ENCODE measurements at places on chromosomes 5 and 9.

GRCh38 chr9:82363198-82363597 lies 374.6 kb downstream of the SPATA31D1 start:
- no peak for DNase-seq

DNA sequence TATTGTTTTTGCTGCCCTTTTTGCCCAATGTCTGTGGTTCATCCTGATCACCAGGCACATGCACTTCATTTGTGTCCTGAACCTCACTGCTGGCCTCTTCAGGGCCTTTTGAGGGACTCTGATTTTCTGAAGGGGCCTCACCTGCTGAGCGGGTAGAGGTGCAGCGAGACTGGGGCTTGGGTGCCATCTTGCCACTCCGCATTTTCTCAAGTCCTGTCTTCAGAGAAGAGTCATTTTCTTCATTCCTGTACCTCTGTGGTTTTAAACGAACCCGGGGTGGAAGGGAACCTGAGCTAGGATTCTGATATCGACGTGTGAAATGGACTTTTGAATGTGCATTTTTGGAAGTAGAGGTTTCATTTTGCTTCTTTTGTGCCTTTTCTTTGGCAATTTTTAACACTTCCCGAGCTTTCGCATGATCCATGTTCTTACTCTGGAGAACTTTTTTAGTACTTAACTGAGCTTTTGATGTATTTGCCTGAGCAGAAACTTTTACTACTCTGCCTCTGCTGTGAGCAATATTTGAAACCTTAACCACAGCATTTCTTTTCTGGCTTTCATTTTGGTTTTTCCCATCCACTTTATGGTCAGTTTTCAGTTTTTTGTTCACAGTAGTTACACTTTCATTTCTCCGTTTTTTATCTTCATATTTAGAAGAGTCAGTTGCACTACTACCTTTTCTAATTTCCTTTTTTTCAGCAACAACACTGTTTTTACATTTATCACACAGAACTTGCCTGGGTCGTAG lies 26.1 kb downstream of the PWWP2A start:
- no peak for DNase-seq

DNA sequence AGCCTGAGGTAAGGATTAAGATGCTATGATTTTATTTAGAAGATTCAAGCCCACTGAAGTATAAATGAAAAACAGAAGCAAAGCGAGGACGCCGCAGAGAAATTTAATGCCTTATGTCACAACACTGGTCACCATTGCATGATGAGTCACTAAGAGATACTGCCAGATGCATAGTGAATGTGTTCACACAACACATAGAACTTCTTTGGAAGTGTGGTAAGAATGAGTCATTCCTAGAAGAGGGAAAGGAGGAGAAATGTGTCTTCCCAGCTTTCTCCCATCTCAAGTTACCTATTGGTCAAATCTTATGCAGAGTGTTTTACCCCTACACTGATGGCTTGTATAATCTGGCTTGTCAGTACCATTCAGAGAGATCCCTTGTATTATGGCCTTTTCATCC lies 465.3 kb upstream of the ARRDC3 start:
- DNase-seq = peak; percentile 93

GRCh38 chr9:122392714-122393113 lies 21.9 kb downstream of the PTGS1 start:
- DNase-seq = no peak

- DNase-seq = no peak
Observed at GRCh38 chr5:75156585-75156984, 80.1 kb downstream of the ANKRD31 start.

DNA sequence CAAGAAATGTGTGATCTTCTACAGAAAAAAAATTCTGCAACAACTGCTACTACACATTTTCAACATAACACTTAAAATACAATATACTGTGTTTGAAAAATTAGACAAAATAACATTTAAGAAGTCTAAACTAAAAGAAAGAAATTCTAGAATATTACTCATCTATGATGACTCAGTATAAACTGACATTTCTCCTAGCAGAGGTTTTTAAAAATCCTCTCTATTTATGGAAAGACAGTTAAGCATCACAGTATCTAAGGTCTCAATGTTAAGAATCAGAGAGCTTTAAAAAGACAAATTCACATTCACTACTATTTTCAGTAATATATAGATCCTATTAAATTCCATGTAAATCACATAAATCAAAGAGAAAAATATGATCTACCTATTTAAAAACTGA lies 61.3 kb downstream of the NR2F1-AS1 start:
- DNase-seq = no peak

DNA sequence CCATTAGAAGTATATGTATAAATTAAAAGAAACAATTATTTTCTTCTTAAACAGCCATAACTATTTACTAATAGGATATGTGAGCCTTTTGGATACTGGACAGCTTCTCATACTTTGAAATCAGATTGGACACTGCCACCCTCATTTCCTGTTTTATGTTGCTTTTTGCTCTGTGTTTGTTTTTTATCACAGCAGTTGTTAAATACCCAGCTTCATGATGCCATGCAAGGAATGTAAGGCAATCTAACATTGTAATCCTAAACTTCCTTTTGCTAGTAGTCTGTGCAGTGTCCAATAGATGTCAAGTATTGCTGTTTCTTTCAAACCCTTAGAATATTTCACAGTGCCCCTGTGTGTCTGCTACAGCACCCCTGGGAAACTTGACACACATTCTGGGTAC lies 56.2 kb downstream of the CNTLN start:
- DNase-seq = no peak

- no peak for DNase-seq
Observed at GRCh38 chr5:95884511-95884910, 62.0 kb upstream of the GLRX start.

- DNase-seq = peak; percentile 9
Observed at GRCh38 chr9:36873247-36873875, 160.7 kb downstream of the PAX5 start.

DNA sequence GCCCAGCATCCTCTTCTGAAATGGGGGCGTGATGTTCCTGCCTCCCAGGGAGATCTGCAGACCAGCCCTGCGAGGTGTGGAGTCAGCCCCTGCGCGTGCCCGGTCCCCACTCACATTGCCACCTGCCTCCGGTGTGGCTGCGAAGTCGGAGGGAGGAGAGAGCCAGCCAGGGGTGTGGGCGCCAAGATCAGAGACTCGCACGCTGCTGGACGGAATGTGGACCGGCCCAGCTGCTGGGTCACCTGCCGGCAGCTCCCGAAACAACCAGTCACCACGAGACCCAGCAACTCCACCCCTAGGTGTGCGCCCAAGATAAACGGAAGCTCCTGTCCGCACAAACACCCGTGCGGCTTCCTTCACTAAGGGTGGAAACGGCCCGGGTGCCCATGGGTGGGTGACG lies 51.1 kb upstream of the EGFL7 start:
- no peak for DNase-seq

- no peak for DNase-seq
Observed at GRCh38 chr5:156327296-156327695, 332 bp downstream of the SGCD start.

DNA sequence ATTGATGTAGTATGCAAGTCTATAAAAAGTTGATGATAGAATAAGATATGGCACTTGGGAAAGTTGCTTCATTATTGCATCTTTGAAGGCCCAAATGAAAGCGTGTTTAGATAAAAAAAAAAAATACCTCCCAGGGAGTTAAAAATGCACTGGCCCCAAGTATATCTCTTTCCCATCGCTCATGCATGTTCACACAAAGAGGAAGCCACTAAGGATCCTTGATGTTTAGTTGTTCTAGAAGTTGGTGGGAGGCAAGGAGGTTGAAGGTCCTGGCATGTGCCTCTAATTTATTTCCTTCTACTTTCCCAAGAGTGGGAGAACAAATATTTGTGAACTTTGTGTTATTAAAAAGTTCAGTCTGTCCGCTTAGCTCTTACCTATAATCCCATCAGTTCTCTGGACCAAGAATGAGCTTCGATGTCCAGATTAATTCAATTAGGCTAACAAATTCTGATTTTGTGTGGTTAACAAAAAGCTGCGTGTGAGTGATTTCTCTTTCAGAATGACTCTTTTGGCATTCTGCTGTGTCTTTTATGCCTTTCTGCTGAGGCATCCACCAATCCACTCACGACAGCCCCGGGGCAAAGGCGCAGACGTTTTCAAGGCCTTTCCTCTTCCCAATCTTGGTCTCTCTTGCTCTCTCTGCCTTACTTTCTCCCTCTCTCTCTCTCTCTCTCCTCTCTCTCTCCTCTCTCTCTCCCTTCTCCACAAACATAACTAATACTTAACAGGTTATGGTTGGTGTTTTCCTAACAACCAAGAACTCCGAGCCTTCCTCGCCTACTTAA lies 135.1 kb upstream of the ERCC6L2 start:
- DNase-seq = no peak

DNA sequence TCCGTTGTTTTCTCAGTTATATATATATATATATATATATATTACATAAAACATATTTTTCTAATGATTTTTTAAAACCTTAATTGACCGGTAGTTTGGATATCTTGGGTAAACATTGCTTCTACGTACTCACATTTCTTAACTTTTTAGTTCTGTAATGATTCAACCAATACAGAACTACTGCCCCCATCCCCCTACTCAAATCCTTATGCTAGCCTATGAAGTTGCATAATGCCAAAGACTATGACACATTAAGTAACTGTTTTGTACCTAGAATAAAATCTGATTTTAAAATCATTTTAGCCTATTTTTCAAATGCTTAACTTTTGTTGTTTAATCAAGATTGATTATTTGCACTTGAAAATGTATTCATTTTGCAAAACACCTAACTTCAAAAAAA lies 4.4 kb upstream of the FST start:
- no peak for DNase-seq

- DNase-seq = no peak
Observed at GRCh38 chr9:110703669-110704068, 35.1 kb downstream of the MUSK start.

- no peak for DNase-seq
Observed at GRCh38 chr5:55232985-55233928, at the start of gene CCNO. Gene CCNO, minus strand, starts transcription at chr5:55233608. Its CDS starts 85 bp downstream, at chr5:55233523.

- no peak for DNase-seq
Observed at GRCh38 chr5:71899865-71900342, 180.8 kb downstream of the CARTPT start.

GRCh38 chr5:91252916-91253315 lies 130.2 kb downstream of the ARRDC3 start:
- DNase-seq = no peak

GRCh38 chr5:66892716-66893115 lies 296.5 kb downstream of the MAST4 start:
- no peak for DNase-seq

DNA sequence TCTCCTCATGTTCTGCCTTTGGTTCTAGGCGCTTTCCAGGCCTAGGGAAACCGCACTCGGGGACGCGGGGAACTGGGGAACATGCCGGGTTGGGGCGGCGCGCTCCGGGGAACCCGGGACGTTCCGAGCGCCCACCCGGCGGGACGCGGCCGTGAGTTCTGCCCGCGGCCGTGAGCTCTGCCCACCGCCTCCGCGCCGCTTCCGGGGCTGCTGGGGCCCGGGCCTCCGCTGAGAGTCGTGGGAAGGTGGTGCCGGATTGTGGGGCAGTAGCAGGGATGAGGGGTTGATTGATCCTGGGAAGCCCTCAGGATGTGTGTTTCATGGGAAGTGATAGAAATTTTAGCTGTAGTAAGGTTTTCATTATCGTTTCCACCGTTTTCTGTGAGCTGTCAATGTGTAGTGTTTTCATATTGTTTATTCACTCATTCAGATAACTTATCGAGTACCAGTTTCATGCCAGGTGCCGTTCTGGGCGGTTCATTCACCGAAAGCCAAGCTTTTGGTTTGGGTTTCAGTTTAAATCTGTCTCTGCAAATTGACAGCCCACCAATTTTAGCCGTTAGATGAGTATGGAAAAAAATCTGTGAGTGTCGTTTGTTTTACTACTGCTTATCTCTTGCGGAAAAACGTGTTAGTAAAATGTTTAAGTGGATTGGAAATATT lies 657 bp downstream of the MTRR start:
- no peak for DNase-seq

- DNase-seq = no peak
Observed at GRCh38 chr9:91886414-91887076, 63.5 kb downstream of the ROR2 start.

DNA sequence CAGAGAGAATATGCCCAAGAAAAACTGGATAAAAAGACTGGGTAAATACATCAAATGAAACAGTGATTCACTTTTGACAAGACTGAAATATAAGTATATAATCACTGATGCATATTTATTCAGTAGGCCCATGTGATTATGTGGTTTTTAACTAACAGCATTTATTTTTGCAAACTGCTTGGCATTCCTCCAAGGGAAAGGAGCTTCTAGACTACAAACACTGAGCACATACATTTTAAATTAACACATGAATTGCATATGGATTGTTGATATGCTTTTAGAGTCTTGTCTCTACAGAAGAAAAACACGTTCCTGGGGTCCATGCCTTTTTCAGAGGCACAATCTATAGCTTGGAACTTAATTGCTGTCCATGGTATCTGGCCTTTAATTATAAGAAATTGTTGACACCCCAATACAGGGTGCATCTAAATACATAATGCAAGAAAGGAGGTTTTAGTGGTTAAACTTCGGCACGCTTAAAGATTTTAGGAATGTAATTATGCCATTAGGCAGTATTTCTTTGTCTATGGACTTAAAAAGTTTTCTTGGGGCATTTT lies 6.9 kb upstream of the MEIKIN start:
- DNase-seq = peak; percentile 17

- DNase-seq = peak; percentile 92
Observed at GRCh38 chr9:127919253-127919815, 2.5 kb upstream of the ST6GALNAC4 start.

- no peak for DNase-seq
Observed at GRCh38 chr5:15026944-15027343, 155.4 kb upstream of the ANKH start.

- DNase-seq = no peak
Observed at GRCh38 chr9:113738496-113738892, 137.6 kb upstream of the ZNF618 start.

- DNase-seq = no peak
Observed at GRCh38 chr5:118762291-118762690, 226.1 kb downstream of the DTWD2 start.
